ENCODE measurements at places on chromosomes 5 and 9.

DNA sequence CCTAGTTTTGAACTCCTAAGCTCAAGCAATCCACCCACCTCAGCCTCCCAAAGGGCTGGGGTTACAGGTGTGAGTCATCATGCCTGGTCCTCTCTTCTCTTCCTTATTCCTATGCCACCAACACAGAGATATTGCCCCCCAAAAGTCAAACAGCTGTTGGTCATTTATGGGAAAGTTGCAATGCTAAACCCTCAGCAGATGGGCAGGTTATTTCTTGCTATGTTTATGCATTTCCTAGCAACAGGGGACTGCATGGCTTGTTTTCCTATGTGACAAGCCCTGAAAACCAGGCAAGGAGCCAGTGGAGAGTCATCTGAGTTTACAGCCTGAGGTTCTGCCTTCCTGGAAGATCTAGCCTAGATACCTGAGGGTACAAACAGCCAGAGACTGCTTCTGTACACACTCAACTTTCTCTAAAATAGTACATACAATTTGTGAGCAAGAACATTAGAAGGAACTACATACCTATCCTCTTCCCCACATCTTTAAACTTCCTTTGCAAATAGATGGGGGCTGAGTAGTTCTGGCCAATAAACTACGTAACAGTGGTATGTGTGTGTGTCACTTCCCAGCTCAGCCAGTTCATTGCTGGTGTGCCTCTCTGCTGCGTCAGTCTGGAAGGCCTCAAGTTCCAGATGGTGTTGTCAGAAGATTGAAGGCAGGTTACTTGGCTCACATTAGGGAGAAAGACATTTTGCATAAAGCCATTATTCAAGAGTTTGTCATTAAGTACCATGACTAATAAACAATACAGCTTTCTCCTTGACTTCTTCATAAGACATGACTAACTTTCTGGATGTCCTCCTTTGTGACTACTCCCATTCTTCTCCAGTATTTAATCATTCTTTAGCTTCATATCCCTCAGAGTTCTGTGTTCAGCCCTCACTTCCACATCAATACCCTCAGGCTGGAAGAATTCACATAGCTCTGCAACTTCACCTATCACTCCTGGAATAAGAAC is 65.3 kb downstream of the CSNK1A1 start:
- no peak for DNase-seq

DNA sequence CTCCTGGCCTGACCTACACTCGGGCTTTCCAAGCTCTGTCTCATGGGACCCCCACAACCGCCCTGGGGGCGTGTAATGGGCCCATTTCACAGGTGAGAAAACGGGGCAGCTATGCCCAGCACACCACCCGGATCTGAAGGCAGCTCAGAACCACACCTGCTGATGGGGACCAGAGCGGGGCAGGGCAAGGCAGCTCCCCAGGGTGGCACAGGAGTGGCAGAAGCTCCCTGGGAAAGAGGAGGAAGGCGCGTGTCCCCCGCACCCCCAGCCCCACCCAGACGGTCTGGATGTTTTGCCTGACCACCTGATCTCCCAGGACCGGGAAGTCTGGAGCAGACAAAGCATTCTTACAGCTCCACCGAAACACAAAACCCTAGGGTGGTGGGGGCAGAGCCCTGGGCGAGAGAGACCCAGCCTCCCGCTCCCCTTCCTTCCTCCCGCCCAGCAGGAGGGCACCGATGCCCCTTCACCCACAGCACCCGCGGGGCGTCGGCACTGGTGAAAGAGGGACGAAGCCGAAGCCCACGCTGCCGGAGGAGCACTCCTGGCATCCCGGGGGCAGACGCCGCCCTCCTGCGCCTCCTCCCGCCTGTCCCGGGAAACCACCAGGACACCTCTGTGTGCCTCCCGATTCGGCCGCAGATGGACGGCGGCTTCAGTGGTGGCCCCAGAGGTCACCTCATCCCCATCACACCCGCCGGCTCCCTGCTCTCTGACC is 14.5 kb downstream of the NOTCH1 start:
- no peak for DNase-seq

DNA sequence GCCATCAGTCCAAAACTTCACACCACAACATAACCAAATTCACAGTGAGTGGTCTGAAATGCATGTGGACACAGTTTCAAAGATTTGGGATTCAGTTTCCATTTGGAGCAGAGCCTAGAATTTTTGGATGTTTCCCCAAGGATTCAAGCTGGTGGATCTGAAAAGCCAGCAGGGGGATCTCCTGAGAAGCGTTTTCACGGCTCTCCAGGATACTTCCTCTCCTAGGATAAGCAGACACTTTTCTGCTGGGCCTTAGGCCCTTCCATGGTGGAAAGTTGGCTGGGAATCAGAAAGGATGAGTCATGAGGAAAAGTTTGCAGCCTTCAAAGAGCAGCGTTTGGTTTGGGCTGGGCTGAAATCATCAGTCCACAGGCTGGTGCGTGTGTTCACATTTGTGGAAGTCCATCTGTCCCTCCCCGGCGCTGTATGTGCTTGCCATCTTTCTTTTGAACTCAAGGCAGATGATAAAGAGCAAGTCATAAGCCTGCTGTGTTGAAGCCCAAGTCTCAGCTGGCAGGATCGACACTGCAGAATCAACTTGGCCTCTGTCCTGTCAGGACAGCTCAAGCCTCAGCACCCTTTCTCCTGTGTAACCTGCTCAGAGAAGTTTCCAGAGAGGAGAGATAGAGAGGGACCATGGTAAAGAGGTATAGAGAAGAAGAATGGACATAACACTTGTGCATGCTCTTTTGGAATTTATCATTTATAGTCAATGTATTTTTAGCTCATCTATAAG is 152.6 kb upstream of the MSX2 start:
- no peak for DNase-seq

- no peak for DNase-seq
Measured at GRCh38 chr9:134317790-134318414, 8.4 kb upstream of the RXRA start.

DNA sequence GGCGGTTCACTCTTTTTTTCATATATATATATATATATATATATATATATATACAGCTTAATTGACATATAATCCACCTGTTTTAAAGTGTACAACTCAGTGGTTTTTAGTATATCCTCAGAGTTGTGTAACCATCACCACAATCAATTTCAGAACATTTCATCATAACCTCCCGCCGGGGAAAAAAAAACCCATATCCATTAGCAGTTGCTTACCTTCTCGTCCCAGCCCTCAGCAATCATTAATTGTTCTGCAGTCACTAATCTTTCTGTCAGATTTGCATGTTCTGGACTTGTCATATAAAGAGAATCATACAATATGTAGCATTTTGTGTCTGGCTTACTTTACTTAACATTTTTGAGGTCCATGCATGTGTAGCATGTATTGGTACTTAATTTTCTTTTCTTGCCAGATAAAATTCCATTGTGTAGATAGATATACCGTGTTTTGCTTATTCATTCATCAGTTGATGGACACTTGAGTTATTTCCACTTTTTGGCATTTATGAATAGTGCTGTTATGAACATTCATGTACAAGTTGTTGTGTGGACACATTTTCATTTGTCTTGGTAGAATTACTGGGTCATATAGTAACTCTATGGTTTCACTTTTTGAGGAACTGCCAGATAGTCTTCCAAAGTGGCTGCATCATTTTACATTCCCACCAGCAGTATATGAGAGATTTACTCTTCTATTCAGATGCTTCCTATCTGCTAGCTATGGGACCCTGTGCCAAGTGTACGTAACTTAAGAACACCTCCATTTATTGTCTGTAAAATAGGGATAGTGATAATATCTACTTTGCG is 3.5 kb upstream of the RNF145 start:
- DNase-seq, result no peak

- DNase-seq, result no peak
Measured at GRCh38 chr9:117325110-117325731, 89.6 kb downstream of the ASTN2 start.

DNA sequence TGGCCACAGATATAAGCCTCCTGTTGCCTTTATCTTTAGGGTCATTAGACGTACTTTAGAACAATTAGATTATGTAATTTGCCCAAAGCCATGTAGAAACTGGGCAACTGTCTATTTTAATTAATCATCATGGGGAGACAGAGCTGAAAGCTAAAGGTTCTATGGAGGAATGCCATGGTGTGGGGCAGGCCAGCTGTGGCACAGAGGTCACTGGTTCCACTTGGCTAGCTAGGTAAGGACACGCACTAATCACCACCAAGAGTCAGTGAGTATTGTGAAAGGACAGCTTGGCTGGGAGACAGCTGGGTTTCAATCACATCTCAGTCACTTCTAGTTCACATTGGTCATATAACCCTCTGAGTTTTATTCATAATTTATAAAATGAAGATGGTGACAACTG is 81.7 kb downstream of the HMHB1 start:
- DNase-seq, result no peak

DNA sequence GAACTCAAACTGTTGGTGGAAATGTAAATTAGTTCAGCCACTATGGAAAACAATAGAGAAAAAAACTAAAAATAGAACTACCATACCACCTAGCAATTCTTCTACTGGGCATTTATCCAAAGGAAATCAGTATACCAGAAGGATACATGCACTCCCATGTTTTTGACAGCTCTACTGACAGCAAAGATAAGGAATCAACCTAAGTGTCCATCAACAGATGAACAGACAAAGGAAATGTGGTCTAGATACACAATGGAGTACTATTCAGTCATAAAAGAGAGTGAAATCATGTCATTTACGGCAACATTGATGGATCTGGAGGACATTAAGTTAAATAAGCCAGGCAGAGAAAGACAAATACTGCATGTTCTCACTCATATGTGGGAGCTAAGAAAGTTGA is 21.8 kb upstream of the C9orf40 start:
- no peak for DNase-seq

- peak; percentile 47 for DNase-seq
Measured at GRCh38 chr9:128724744-128725211, 851 bp upstream of the ZDHHC12 start.

DNA sequence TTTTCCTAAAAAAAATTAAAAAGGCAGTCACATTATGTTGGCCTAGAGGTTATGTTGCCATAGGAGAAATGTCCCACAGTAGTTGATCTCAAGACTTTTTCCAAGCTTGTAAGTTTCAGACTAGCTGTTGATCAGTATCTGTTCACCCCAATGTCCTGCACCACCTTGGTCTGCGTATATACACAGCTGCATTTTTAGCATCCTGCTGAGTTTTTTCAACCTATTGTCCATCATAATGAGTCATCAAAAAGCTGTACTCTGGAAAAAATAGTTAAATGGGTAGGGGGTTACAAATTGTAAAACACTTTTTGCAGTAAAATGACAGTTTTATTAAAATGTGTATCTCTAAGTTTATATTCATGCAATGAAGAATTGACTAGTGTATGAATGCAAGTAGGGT is 53.2 kb upstream of the TMEM171 start:
- DNase-seq, result no peak

- DNase-seq, result no peak
Measured at GRCh38 chr5:12292610-12293204, 388.5 kb upstream of the CTNND2 start.

DNA sequence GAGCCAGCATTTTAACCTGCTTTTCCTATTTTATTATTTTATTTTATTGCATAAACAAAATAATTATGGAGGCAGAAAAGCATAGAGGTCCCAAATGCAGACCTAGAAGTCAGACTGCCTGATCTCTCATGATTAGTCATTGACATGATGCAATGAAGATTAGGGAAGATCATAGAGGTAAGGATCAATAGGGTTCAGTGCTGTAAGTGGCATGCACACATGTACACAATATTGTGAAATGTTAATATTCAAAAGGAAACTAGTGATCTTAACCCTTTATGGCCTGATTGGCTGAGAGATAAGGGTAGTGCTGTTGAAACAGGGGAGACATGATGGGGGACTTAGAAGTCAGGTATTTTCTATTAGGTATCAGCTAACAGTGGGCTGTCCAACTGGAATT is 1.1 kb upstream of the FRRS1L start:
- no peak for DNase-seq

- no peak for DNase-seq
Measured at GRCh38 chr9:121938621-121939020, 154.5 kb downstream of the TTLL11 start.

GRCh38 chr5:113809626-113810025 is 296.1 kb downstream of the YTHDC2 start:
- no peak for DNase-seq

DNA sequence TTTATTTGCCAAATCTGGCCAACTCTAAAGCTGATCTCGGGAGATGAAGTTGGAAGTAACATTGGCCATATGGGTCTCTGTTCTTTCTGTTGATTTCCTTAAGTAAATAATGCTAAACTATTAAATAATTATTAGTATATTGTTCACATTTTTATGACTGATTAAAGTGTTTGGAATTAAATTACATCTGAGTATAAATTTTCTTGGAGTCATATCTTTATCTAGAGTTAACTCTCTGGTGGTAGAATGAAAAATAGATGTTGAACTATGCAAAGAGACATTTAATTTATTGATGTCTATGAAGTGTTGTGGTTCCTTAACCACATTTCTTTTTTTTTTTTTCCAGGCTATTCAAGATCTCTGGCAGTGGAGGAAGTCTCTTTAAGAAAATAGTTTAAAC is 9.3 kb upstream of the FGF18 start:
- DNase-seq, result no peak
